ENCODE measurements at places on chromosomes 13 and 19.

DNA sequence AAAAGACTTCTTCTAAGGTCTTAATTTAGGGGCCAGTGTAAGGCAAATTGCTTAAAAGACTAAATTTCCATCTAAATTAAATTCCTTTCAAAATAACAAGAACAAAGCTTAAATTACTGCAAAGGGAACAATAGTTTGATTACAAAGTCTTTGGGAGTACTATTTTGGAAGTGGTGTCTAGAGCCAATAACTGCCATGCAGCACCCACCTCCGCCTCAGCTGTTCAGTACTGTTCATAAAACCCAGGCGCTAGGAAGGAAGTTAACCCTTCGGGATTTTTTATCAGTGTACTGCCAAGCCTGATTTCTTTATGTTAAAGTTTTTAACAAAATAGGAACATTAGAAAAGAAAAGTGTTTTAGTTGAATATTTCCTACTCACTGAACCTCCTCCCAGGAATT, 210.1 kb downstream of the LIG4 start:
- DNase-seq: no peak

GRCh38 chr13:35697186-35697730, 220.8 kb upstream of the MAB21L1 start:
- DNase-seq: no peak

- no peak for DNase-seq
Observed at GRCh38 chr19:40687525-40688016, 2.9 kb downstream of the NUMBL start.

DNA sequence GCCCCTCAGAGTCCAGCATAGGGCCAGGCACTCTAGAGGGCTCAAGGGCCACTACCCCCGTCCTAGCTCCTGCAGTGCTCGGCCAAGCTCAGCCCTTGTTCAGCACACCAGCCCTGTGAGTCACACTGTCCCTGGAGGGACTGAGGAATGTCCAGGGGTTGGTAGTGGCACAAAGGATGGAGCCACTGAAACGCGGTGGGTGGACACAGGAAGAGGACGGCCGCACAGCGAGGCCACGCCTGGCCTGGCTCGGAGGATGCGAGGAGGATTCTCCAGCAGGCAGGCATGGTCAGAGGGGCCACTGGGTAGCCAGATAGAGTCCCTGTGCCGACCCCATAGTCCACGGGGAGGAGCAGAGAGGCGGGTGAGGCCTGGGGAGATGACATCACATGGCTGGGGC, 45.7 kb downstream of the C1QTNF9 start:
- DNase-seq: no peak

- DNase-seq: no peak
Observed at GRCh38 chr19:30420316-30420715, 48.1 kb downstream of the ZNF536 start.

- DNase-seq: peak; percentile 3
Observed at GRCh38 chr13:43663474-43664090, 123.2 kb downstream of the ENOX1 start.

- no peak for DNase-seq
Observed at GRCh38 chr13:101751488-101751887, 299.0 kb downstream of the ITGBL1 start.

DNA sequence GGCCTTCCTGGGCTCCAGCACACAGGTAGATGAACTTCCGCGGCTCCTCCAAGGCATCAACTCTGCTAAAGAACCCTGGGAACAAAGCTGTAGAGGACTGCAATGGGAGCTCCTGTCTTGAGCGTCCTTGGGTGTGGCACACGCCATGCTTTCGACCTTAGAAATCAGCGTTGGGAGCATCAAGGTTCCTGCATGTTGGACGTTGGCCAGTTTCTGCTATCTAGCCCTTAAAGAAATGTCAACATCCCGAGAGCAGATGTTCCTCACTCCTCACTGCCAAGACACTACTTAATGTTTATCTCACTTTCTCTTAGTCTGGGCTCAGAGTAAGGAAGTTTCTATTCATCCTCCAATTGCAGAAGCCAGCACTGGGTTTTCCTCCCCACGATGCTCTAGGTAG, 70.6 kb upstream of the MEDAG start:
- DNase-seq: no peak

DNA sequence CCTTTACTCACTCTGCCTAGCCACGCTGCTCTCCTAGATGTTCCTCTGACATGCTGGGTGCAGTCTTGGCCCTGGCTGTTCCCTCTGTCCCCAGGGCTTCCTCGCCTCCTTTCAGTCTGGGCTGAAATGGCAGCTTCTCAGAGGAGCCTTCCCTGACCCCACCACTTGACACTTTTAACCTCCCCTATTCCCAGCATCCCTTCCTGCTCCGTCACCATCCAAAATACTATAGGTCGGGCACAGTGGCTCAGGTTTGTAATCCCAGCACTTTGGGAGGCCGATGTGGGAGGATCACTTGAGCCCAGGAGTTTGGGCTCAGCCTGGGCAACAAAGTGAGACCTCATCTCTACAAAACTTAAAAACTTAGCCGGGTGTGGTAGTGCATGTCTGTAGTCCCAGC, 2.6 kb downstream of the FAM187B start:
- DNase-seq: no peak

DNA sequence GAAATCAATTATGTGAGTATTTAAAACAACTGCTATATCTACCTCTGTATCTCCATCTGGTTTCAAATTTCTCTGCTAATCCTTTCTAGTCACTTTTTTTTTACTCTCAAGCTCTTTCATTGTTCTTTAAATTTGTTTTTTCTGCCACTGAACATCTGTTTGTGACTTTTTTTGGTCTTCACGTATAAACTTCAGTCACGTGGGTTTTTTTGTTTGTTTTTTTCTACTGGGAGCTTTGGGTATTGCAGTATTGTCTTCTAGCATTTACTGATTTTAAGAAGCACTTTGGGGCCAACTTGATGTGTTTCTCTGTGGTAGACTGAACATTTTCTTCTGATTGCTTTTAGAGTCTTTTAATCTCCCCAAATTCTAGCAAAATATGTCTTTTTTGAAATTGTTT, 262.6 kb upstream of the RXFP2 start:
- DNase-seq: no peak

DNA sequence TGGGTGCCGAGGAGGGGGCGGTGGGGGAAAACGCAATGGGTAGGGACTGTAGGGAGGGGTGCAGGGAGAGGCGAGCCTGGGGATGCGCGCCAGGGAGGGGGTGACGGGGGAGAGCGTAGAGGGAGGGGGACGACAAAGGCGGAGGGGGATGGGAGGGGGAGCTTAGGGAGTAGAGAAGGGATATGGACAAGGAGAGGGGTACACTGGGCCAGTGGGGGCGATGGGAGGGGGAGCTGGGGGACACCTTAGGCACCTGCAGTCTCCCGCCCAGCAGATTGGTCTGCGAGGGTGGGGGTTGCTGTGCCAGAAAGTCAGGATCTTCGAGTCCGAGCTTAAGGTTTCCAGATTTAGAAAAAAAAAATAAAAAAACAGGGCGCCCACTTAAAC, 15.7 kb downstream of the CCDC124 start:
- DNase-seq: no peak

GRCh38 chr13:70747262-70747661, 639.0 kb upstream of the KLHL1 start:
- no peak for DNase-seq

GRCh38 chr19:14394167-14394566, 12.9 kb downstream of the ADGRE5 start:
- no peak for DNase-seq

DNA sequence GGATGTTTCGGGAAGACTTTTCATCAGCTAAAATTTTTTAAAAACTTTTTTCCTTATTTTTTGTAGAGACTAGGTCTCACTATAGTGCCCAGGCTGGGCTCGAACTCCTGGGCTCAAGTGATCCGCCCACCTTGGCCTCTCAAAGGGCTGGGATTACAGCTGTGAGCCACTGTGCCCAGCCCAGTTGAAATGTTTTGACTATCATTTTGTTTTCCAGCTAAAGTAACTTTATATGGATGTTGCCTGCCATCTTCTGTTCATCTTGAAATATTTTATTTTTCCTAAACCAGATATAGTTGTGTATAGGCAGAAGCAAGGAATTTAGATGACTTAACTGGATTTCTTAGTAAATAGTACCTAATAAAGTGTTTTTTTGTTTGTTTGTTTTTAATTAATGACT, 7.0 kb downstream of the CAB39L start:
- DNase-seq: peak; percentile 17

- DNase-seq: peak; percentile 17
Observed at GRCh38 chr13:46386392-46387063, 524 bp downstream of the RUBCNL start.

DNA sequence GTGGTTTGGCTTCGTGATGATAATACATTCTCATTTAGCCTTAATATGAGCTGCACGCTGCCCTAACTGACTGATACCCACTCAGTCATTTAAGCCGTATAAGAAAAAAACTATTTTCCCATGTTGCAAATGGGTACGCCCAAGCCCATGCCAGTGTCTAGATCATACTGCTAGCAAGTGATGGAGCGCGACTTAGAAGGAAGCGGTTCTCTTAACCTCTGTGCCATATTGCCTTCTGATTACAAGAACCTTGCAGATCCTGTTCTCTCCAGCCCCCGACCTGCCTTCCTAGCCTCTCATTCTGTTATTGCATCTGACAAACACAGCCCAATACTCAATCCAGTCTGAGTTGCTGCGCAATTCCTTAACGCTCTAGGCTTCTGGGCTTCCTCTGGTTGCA, 603 bp downstream of the GPALPP1 start:
- DNase-seq: peak; percentile 8

GRCh38 chr19:56110515-56111448, 10.3 kb downstream of the ZNF787 start:
- no peak for DNase-seq

- DNase-seq: no peak
Observed at GRCh38 chr19:30325676-30326392, 46.4 kb upstream of the ZNF536 start.

- no peak for DNase-seq
Observed at GRCh38 chr19:29702161-29702962, 12.7 kb downstream of the C19orf12 start.

GRCh38 chr13:99367663-99368448, 60.7 kb upstream of the GPR183 start:
- DNase-seq: peak; percentile 59

Measured in hepatic stellate cell (primary cell).